Fibroblast of the conjunctiva (primary cell): ENCODE measurements at places on chromosomes 11 and 22.
A peak's percentile ranks its signal among the peaks of the same experiment; 100 is the strongest.

DNA sequence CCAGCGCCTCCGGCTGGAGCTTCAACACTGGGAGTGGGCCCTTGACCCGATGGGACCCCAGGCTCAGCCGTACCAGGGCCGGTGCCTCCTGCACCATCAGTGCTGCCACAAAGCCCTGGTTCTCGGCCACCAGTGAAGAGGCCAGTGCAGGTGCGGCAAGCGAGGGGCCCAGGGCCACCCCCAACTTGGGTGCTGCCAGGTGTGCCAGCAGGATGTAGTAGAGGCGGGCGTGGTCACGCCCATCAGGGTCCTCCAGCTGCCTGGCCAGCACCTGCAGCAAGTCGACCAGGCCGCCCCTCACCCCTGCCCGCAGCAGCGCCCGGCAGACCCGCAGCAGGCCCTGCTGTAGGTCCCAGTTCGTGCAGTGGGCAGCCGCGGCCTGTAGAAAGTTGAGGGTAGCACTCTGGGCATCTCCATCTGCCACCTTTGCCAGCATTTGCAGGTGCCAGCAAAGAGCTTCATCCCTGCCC, 2.3 kb downstream of the AP5B1 start:
- DNase-seq = no peak

DNA sequence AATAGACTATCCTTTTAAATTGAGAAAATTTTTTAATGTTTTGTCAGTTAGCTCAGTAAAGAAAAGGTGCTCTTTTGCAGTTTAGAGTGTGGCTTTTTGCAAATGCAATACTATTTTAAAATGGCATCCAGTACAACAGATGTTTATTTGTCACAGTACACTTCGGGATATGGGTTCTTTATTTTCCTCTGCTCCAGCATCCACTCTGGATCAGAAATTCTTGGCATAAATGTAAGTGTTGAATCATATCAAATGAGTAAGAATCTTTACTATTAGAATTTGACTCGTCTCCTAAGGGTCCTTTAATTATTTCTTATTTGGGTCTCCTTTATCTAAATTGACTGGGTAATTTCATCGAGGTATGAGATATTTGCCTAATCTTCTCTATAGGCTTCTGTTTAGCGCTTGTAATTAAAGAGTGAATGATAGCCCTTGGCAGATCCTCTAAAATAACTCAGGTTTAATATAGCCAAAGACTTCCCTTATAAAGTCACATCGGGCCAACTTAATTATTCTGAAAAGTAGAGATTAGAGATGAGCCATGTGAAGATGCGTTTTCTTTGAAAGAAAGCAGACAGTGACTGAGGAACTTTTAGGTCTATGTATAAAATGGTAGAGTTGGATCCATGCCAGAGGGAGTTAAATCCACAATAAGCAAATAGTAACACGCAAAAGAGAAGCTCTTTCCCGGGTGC, 132.7 kb downstream of the CASP12 start:
- no peak for DNase-seq

DNA sequence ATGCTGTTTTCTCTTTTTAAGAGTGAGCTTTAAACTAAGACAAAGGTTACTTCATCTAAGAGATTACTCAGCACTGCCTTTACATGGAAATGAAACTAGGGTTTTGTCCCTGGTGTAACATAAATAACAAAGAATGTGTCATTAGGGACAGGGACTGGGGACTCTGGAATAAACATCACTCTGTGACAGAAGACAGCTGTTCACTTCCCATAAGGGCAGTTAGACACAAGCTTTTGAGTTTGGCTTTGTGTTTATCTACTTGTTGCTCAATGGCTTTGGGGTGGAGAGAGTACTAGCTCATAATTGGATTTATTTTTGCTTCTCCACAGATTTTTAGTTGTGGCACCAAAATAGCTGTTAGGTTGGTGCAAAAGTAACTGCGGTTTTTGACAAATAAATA, 154.5 kb downstream of the OR4C45 start:
- DNase-seq = no peak

- DNase-seq = no peak
These were observed 37.1 kb downstream of the RNF141 start for GRCh38 chr11:10503777-10504480.

- DNase-seq = peak; percentile 98
These were observed 101.6 kb downstream of the SWAP70 start for GRCh38 chr11:9765320-9766101.

DNA sequence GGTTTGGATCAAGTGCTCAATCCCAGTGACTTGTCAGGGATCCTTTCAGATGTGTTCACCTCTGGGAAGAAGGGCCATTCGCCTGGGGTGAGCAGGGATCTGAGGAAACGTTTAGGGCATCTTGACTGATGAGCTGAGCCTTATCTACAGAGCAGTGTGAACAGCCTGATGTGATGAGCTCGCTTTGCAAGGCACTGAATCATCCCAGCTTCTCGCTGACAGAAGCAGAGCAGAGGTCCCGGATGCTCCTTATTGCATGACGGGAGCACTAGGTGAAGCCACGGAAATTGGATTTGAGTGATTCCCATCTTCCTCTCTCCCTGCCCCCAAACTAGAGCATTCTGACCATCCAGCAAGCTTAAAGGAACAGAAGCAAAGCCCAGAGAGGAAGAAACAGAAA, 46.5 kb downstream of the SEZ6L start:
- no peak for DNase-seq

GRCh38 chr22:40401532-40401931, 31.1 kb downstream of the SGSM3 start:
- no peak for DNase-seq

- DNase-seq = no peak
These were observed 23.1 kb downstream of the MRGPRG start for GRCh38 chr11:3195251-3196160.

DNA sequence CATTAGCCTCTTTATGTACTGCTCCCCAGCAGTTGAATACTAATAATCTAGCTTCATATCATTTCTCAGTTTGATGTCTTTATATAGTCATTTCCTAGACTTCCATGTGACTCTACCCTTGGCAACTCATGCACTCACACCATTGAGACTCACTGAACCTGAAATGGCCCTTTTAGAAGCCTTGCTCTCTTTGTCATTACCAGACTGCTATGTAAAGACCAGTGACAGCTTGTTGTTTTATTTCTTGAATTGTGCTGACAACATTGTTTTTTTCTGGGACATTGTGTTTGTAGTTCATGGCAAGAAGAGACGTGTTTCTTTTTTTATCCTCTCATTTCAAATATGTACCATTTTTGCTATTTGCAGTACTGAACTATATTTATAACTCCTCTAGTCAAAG, 256.5 kb downstream of the CNTN5 start:
- no peak for DNase-seq

DNA sequence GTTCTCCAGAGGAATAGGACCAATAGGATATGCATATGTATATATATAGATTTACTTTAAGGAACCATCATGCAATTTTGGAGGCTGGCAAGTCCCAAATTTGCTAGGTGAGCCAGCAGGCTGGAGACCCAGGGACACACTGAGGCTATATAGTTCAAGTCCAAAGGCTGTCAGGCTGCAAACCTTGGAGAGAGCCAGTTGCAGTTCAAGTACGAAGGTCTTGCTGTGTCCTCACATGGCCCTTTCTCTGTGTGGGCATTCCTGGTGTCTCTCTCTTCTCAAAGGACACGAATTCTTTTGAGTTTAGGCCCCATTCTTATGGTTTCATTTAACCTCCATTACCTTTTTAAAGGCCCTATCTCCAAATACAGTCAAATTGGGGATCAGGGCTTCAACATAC, 134.4 kb upstream of the SORL1-AS1 start:
- no peak for DNase-seq

GRCh38 chr22:19760058-19760950, at the start of gene TBX1:
Gene TBX1, plus strand, starts transcription at chr22:19760778. Its CDS starts 66 bp downstream, at chr22:19760844.
- DNase-seq = no peak

DNA sequence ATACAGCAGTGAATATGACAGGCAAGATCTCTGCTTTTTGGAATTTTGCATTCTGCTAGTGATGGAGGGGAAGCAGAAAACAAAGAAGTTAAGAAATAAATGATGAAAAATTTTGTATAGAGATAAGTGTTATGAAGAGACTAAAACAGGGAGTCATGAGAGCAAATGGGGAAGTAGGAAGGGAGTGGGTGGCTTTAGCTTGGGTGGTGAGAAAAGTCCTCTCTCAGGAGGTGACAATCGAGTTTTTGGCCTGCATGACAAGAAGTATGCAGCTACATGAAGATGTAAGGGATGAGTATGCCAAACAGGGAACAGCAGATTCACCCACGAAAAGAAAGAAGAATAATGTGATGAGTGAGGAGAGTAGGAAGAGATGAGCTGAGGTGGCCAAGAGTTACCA, 80.7 kb upstream of the MPPED2 start:
- no peak for DNase-seq

DNA sequence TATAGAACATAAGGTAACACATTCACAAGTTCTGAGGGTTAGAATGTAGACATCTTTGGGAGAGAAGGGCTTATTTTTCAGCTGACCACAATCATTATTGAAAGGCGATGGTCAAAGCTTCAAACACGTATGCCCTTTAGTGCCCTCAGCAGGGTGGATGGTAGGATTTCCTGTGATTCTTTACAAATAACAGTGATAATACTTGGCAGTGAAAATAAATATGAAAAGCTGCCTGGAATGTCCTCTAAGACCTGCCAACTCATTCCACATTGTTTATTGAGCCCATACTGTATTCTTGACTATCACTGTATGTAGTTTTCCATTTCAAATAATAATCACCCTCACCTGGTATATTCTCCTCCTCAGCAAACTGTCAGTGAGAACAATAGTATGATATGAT, 13.7 kb upstream of the MPEG1 start:
- DNase-seq = no peak

DNA sequence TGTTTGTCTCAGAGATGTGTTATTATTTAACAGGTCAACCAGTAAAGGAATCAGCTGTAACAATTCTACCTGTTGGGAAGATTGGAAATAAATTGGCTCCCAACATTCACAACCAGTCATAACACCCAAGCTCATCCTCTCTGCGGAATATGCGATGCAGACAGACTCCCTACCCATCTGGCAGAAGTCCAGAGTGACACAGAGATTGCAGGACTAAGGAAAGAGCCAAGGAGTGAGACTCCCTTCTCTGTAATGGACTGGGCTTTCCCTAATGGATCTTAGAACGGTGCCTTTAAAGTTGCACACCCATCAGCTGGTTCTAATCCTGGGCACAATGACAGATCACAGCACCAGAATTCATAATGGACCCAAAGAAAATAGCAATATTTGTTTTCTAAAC, 27.8 kb upstream of the UBASH3B start:
- DNase-seq = no peak

DNA sequence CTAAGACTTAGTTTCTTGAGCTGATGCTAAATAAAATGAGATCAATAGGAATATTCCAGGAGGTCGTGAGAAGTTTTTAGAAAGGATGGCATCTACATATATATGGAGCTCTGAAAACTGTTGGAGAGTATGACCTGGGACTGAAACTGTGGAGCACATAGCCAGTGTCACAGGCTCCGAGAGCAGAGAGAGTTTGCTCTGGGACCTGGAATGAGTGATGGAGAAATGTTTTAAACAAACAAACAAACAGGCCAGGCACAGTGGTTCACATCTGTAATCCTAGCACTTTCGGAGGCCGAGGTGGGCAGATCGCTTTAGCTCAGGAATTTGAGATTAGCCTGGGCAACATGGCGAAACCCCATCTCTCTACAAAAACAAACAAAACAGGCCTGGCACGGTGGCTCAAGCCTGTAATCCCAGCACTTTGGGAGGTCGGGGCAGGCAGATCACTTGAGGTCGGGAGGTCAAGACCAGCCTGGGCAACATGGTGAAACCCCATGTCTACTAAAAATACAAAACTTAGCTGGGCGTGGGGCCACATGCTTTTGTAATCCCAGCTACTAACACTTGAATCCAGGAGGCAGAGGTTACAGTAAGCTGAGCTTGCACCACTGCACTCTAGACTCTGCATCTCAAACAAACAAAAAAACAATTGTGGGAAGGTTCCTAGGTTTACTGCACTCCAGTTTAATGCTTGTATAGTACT, 67.1 kb downstream of the SLC35F2 start:
- DNase-seq = peak; percentile 14
